Osteocyte (in vitro differentiated cells): ENCODE measurements at places on chromosomes 7 and 10.

DNA sequence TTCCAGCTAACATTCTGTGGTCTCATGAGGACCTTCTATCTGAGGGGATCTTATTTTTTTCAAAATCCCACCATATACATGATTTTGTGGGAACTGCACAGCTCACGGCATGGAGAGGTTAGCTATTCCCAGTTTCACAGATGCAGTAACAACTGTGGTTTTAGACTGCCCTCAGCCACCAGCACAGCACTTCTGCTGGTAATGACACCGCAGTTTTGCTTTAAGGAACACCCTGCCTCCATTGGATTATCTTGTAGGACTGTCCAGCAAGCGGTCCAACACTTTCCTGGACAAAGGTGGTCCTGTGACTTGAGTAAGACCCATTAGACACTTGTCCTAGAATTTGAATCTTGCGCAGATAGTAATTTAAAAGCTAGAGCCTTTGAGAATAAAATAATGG, 65.3 kb upstream of the SMNDC1 start:
- DNase-seq: no peak

- no peak for DNase-seq
These were observed 28.5 kb downstream of the ZMIZ1 start for GRCh38 chr10:79097021-79097872.

GRCh38 chr7:2800220-2800930, 43.7 kb downstream of the GNA12 start:
- DNase-seq: peak; percentile 34

DNA sequence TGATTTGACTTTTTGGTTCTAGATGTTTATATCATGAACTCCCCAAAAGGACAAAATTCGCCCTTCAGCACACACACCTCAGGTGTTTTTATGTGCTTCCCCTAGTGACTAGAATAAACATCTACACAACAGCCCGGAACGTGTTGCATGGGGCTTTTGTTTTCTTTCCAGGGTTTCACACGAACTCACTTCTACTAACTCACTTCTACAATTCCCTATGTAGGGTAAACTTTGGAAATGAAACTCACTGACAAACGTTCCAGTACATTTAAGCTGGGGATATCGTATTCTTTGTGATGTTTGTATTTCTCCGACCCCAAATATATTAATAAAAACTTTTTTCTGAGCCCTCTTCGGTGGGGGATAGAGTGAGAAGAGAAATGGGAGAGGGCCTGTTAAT, 1.4 kb downstream of the TRA2A start:
- DNase-seq: no peak

GRCh38 chr7:139658908-139659675, 118.7 kb downstream of the HIPK2 start:
- no peak for DNase-seq

- DNase-seq: peak; percentile 75
These were observed 111.1 kb upstream of the FAM20C start for GRCh38 chr7:81068-81925.

DNA sequence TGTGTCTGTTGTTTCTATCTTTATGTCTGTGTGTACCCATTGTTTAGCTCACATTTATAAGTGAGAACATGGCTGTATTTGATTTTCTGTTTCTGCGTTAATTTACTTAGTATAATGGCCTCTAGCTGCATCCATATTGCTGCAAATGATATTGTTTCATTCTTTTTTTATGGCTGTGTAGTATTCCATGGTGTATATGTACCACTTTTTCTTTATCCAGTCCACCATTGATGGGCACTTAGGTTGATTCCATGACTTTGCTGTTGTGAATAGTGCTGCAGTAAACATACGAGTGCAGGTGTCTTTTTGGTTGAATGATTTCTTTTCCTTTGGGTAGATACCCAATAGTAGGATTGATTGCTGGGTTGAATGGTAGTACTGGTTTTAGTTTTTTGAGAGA, 48.2 kb downstream of the ZNRF2 start:
- DNase-seq: no peak

GRCh38 chr10:130864961-130865818, 446.3 kb downstream of the TCERG1L start:
- peak; percentile 48 for DNase-seq

DNA sequence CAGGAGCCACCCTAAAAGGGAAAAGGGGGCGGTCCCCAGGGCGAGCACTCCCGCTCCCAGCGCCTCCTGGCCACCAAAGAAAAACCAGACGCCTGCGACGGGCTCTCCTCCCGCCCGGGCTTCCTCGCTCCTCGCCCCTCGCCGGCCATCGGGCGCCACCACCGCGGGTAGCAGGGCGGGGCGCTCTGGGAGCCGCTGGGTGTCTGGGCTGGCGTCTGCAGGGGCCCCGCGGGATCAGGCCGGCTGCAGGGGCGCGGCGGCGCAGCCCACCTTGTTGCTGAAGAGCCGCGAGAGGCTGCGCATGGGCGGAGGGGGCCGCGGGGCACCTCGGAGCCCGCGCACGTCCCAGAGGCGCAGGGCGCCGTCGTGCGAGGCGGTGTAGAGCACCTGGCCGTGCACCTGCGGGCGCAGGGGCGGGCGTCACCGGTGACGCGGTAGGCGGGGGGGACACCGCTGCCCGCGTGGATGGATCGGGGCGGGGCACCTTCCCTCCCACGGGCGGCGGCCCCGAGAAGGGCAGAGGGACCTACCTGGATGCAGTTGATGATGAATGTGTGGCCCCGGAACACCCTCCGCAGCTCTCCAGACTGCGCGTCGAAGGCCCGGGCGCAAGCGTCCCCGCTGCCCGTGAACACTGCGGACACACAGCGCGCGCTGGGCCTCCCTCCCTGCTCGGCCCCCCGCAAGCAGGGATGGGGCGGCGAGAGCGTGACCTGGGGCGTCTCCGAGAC, 28.3 kb downstream of the WDR86 start:
- no peak for DNase-seq

- peak; percentile 64 for DNase-seq
These were observed 97.3 kb downstream of the GRID1 start for GRCh38 chr10:86269332-86269731.

GRCh38 chr7:131619336-131620305, 63.2 kb upstream of the PODXL start:
- no peak for DNase-seq
